ENCODE measurements at places on chromosomes 13 and 19.

DNA sequence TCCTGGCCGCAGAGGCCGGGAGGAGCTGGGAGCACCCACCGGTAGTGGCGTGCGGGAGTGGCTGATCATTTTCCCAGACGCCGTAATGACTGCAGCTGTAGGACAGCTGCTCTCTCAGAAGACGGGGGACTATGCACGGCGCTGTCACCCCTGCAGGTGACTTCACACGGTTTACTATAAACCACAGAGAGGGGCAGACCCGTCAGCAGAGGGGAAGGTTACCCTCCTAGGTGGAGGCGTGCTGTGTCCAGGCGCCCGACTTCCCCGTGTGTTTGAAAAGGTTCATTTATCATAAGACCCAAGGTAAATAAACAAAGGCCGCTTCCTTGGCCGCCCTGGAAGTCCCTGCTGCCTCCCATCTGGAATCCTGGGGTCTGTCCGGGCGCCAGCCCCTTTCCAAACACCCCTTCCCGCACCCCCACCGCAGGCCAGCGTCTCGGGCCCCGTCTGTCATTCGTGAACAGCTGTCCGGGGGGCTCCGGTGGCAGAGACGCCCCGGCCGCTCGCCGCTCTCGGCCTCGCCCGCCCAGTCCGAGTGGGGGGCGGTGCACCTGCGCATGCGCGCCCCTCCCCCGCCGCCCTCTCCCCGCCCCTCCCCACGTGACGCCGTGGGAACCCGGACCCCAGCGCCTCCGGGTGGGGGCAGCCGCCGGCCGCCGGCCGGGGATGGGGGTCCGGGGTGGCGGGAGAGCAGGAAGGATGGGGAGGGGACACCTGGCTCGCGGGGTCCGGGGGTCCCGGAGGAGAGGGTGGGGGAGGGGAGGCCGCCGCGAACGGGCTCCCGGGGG is 915 bp downstream of the SHC2 start:
- DNase-seq: no peak

DNA sequence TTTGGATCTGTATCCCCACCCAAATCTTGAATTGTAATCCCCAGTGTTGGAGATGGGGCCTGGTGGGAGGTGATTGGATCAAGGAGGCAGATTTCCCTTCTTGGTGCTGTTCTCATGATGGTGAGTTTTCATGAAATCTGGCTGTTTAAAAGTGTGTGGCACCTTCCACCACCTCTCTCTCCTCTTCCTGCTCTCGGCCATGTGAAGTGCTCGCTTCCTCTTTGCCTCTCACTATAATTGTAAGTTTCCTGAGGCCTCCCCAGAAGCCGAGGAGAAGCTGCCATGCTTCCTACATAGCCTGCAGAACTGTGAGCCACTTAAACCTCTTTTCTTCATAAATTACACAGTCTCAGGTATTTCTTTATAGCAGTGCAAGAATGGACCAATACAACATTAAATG is 15.7 kb downstream of the COMMD6 start:
- DNase-seq: no peak

GRCh38 chr19:46271481-46272197 is 25.2 kb upstream of the HIF3A start:
- peak; percentile 17 for DNase-seq

GRCh38 chr19:4524808-4525562 is 6.7 kb upstream of the PLIN4 start:
- DNase-seq: peak; percentile 74

- no peak for DNase-seq
Observed at GRCh38 chr13:94859278-94859691, 146.9 kb upstream of the SOX21 start.

- DNase-seq: no peak
Observed at GRCh38 chr13:24664726-24665409, 15.3 kb upstream of the ATP12A start.

DNA sequence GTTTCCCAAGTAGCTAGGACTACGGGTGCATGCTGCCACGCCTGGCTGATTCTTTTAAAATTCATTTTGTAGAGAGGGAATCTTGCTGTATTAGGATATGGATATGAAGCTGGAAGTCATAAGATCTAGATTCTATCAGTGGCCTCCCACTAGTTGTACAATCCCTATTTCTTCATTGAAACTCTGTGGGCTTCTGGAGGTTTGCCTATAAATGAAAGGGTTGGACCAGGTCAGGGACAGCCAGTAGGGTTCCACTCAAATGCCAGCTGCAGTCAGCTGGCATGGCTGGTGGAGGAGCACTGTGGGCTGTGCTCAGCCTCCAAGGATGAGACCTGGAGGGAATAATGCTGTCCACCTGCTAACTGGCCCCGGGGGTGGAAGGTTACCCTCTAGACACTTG is 110.2 kb upstream of the GJB6 start:
- DNase-seq: no peak

DNA sequence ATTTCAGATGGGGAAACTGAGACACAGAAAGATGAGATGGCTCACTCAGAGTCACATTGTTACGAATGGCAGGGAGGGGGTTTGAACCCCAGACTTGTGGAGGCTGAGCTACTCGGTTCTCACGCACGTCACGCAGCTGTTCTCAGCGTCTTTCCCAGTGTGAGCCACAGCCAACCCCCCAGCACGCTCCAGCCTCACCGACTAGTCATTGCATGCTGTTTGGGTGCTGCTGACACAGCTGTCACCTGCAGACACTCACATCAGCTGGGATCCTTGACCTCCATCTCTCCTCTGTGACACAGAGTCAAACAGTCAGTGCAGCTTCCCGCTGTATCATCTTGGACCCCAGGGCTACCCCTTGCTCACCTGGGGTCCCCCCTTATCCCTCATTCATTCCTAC is 2.4 kb upstream of the NCAN start:
- DNase-seq: no peak

DNA sequence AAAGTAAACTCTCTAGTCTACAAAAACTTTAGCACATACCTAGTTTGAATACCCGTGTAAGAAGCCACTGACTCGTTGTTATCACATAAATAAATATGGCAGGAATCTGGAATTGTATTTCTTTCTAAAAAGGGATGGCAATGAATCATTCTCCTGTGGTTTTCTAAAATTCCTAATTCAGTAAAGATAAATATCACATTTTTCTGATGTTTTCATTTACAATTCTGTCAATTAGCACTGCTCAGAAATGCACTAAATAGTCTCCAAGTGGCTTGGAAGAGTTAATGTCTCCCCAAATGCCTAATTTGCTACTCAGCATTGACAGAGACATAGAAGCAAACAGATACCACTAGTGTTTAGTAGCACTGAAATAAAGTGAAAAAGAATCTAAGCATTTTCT is 547.7 kb upstream of the SLITRK1 start:
- DNase-seq: no peak

DNA sequence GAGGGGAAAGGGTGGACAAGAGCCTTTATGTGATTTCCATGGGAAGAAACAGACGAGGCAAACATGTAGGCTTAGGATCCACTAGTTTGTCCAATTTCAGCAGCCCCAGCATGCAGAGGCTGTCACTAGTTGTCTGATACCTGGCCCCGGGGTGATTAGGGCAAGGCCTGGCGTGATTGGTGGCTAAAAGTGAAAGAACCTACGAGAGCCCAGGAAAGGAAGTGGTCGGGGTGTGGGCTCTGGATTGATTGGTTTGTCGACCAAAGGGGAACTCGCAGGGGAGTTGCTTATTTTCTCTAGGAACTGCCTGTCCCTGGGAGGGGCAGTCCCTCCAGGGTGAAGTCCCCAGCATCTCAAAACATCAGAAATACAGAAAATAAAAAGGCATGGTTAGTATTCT is 64.2 kb upstream of the UQCRFS1 start:
- peak; percentile 51 for DNase-seq

- no peak for DNase-seq
Observed at GRCh38 chr13:108993346-108993745, 363.9 kb downstream of the MYO16 start.

DNA sequence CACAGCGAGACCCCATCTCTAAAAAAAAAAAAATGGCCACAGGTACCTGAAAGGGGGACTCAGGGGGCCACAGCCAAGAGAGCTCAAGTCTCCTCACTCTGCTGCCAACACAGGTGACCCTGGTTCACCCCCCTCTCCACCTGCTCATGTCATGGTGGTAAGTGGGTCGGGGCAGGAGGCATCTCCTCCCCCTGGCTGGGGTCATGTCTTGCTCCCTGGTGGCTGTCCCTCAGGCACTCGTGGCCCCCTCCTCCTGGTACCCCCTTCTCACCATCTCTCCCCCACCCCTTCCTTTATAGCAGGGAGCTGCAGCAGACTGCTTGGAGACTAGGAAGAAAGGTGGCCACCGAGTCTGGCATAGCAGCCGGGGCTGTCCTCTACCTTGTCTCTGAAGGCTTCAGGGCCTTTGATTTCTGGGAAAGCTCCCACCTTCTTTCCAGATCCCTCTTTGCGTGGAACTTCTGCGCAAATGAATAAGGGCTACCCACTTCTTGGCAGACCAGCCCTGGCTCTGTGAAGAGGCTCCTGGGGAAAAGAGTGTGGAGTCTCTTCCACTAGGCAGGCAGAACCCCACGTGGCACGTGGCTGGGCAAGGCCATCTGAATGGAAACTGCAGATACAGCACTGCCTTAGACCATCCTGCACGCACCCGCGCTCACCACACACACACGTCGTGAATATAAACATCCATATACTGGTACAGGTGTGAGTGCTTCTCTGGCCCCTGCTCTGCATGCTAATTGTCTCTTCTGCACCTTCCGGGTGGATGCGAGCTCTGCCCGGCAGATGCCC is 20.1 kb upstream of the MIER2 start:
- DNase-seq: no peak

GRCh38 chr13:73451221-73452029 is 392.6 kb downstream of the KLF5 start:
- no peak for DNase-seq

- no peak for DNase-seq
Observed at GRCh38 chr13:43229506-43229905, 206.1 kb downstream of the DNAJC15 start.

DNA sequence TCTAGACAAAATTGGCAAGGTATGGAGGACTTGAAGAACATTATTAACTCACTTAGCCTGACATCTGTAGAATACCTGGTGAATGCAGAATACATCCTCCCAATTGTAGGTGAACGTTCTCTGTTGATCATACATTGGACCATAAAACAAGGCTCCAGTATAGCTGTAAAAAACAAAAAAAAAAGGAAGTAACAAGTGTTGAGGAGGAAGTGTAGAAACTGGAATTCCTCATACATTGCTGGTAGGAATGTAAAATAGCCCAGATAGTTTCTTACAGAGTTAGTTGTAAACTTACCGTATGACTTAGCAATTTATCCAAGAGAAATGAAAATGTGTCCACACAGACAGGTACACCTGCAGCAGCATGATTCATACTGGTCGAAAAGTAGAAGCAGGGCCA is 44.8 kb downstream of the TSSK6 start:
- no peak for DNase-seq

DNA sequence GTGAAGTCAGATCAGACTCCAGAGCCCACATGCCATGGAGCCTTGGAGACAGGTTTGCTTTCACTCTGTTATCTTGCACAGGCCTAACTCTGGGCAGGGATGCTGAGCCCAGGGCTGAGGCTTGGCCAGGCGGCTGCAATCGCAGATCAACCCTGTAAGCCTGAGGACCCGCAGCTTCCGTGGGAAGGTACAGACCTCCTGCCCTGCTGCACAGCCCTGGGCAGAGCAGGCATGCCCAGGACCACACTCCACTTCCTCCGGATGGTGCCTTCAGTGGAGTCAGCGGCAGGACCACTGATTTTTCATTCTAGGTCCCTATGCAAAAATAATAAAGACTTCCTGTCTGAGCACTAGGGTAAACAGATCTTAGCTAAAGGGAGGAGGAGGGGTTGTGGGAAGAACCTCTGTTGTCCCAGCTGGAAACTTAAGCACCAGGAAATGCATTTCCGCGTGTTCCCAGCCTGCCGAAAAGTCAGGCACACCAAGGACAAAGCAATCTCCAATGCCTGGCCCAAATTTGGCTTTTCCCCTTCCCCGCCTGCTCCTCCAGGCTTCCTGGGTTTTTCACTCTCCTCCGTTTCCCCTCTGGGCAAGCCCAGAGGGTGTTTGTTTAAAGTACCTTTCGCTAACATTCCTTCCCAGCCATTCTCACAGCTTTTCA is 87.3 kb downstream of the KCTD15 start:
- DNase-seq: no peak

DNA sequence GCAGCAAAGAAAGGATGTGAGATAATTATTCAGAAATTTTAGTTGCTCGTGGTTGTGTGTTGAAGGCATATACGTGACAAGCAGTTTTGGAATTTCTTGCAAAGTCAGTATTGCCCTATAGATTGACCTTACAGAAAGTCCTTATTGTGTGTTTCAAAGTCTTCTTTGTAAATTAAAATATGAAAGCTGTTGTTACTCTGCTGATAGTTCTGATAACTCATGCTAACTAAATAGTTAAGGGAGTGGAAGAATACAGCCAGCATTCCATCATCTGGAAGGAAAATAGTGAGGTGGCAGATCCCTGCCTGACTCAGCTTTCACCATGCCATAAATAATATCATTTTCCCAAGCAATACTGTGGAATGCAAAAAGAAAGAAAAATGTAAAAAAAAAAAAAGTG is 27.2 kb downstream of the WASF3 start:
- DNase-seq: no peak

DNA sequence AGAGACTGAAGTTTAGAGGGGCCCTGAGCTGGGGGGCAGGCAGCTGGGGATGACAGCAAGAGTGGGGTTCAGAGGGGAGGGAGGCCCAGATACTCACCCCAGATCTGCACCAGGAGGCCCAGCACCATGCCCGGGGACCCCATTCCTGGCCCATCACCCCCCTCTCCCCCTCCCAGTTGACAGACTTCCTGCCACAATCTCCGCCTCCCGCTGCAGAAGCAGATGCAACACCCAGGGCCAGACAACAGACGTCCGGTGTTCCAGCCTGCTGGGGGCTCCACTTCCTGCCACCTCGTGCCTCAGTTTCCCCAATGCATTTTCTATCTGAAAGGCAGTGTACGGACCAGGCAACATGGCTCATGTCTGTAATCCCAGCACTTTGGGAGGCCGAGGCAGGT is at the start of gene TMIGD2:
TMIGD2 (minus strand) TSS at position 147 of the 398 bp plus-strand sequence; CDS start at position 143, 4 bp downstream.
- DNase-seq: no peak
